Activated naive CD8-positive, alpha-beta T cell treated with anti-CD3 and anti-CD28 coated beads for 36 hours (primary cell): ENCODE measurements at places on chromosomes 6 and 20.

- no peak for DNase-seq
Measured at GRCh38 chr20:12207875-12208274, 290.2 kb downstream of the BTBD3 start.

DNA sequence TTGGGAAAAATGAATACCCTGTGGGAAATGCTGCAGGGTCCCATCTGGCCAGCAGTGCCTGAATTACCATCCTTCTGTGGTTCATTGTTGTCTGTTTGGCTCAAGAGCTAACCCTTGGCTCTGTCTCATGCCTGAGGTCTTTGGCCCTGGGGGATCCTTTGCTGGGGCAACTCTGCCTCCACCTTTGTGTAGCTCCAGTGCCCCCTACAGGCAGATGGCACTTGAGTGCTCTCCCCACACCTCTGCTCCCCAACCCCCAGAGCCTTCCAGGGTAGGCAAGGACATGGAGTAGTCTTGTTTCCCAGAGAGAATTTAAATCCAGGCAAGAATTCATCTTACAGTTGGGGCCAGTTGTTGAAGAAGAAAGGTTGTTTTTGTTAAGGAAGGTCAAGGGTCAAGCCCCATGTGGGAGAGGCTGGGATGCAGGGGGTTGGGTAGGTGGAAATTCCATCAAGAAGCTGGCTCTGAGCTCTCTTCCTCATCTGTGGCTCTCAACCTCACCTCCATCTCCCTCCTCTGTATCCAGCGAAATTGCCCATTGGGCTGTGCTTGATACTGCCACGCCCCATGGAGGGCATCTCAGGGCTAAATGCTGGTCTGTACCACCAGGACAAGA lies 44.2 kb downstream of the ZNF831 start:
- DNase-seq: peak; percentile 76

- no peak for DNase-seq
Measured at GRCh38 chr6:113505084-113505699, 352.0 kb upstream of the MARCKS start.

DNA sequence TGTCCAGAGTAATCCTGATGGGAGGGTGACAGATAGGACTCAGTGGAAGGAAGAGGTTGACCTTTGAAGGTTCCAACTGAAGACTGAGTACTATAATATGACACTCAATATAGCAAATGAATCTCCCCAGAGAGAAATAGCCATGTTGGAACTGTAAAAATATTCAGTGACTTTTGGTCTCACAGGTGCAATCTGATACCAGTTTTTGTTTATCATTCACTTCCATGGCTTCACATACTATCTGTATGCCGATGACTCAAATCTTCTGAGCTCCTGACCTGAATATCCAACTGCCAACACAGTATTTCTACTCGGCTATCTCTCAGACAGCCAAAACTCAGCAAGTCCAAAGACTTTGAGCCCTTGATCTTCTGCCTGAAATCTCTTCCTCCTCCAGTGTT lies 21.8 kb upstream of the PKHD1 start:
- DNase-seq: no peak

DNA sequence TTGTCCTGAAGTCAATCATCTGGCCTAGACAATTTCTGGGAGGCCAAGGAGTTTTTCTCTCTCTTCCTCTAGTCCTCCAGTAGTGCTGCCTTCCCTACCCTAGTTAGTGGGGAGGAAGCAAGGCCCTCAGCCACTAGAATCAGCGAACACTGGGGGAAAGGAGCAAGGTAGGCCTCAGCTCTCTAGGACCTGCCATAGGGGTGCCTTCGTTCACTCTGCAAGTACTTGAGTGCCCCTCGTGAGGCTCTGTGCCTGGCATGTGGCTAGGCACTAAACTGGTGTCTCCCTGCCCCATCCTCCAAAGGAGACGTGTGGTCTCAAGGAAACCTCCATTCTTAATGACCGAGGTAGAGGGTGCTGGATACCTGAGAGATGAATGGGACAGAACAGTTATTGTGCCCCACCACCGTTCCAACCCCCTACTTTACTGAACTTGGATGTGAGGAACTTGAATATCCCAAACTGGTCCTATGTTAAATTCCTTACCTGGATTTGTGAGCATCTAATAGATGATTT lies 1.1 kb downstream of the DEF6 start:
- no peak for DNase-seq

DNA sequence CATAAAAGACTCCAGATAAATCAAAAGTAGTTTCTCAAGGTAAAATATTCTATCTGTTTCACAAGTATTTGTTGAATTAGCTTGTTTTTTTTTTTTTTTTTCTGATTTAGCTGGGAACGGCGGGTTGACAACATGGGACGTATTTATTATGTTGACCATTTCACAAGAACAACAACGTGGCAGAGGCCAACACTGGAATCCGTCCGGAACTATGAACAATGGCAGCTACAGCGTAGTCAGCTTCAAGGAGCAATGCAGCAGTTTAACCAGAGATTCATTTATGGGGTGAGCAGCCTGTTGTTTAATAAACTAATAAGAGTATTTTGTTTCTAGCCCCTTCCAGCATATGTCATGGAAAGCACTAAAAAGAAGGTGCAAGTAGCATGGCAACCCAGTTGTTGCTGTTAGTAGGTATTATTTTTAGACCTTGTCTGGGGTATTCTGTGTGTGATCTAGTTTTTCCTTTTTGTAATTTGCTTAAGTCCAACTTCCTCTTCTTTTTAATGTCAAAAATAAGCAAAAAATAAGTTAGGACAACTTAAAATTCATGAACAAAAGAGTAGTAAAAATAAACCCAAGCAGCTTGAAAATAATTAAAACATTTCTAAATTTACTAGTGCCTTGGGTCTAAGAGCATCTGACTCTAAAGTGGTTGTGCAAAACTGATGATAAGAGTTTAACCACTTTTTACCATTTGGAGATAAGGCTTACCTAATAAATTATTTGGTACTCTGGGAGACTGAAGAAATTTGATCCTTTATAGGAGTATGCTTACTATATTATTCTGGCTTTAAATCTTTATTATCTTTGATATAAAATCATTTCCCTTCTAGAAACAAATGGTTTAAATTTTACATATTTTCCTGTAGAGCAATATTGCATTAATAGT lies 70.8 kb upstream of the DYNLRB1 start:
- DNase-seq: no peak

DNA sequence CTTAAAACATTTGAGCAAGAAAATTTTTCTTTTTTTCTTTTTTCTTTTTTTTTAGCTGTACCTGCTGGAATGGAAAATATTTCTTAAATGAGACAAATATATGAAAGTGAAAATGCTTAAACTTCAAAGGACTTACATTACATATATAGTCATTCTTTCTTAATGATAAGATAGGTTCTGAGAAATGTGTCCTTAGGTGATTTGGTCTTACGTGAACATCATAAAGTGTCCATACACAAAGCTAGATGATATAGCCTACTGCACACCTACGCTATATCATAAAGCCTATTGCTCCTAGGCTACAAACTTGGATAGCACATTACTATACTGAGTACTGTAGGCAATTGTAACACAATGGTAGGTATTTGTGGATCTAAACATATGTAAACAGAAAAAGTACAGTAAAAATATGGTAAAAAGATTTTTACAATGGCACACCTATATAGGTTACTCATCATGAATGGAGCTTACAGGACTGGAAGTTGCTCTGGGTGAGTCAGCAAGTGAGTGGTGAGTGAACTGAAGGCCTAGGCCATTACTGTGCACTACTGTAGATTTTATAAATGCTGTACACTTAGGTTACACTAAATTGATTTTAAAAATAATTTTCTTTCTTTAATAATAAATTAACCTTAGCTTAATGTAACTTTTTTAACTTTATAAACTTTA lies 54.6 kb downstream of the RPP21 start:
- DNase-seq: no peak

- DNase-seq: no peak
Measured at GRCh38 chr6:145189836-145190235, 545.5 kb downstream of the EPM2A start.

- peak; percentile 39 for DNase-seq
Measured at GRCh38 chr20:1299522-1299921, 29.4 kb downstream of the SDCBP2 start.

- DNase-seq: no peak
Measured at GRCh38 chr6:166075186-166075585, 92.5 kb downstream of the TBXT start.

DNA sequence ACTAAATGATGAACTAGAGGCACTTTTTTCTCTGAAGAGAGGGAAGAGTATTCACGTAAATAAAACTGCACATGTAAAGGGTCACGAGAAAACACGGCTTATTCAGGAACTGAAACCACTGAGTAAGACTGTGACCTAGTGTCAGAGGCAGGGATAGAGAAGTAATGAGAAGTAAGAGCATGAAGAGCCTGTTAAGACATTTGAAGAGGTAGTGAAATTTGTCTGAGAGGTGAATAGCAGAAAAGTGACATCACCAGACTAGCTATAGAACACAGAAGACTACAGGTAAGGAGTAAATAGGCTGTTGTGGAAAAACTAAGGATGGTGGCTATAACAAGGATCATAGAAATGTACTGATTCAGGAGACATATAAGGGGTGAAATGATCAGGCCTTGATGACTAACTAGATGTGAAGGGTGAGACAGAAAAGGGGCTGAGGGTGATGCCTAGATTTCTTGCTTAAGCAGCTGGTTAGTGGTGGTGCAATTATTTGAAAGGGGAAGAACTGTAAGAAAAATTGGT lies 76.8 kb downstream of the REV3L start:
- no peak for DNase-seq

DNA sequence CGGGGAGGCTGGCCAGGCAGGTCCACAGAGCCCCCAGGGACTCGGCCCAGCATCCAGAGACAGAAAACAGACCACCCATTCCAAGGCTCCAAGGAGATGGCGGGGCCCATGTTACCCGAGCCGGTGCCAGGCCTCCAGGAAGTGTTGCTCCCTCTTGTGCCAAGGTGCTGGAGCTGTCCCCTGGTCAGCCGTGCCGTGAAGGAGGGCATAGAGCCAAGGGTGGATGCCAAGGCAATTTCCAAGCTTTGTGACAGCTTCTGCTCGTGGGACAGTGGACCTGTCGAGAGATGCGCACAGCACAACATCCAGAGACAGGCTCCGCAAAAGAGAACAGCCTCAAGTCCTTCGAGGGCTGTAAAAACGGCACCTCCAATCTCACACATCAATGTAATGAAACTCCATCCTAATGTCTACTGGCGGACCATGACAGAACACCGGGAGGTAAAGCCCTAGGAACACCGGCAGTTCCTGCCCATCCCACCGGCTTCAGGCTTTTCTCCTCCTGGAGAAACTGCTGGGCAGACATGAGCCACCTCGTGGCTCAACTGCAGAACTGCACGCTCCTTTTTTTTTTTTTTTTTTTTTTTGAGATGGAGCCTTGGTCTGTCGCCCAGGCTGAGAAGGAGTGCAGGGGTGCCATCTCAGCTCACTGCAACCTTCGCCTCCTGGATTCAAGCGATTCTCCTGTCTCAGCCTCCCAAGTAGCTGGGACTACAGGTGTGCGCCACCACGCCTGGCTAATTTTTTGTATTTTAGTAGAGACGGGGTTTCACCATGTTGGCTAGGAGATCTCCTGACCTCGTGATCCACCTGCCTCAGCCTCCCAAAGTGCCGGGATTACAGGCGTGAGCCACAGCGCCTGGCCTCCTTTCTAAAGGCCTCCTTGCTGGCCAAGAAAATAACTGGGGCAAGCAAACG lies 30.9 kb upstream of the AVP start:
- peak; percentile 16 for DNase-seq

DNA sequence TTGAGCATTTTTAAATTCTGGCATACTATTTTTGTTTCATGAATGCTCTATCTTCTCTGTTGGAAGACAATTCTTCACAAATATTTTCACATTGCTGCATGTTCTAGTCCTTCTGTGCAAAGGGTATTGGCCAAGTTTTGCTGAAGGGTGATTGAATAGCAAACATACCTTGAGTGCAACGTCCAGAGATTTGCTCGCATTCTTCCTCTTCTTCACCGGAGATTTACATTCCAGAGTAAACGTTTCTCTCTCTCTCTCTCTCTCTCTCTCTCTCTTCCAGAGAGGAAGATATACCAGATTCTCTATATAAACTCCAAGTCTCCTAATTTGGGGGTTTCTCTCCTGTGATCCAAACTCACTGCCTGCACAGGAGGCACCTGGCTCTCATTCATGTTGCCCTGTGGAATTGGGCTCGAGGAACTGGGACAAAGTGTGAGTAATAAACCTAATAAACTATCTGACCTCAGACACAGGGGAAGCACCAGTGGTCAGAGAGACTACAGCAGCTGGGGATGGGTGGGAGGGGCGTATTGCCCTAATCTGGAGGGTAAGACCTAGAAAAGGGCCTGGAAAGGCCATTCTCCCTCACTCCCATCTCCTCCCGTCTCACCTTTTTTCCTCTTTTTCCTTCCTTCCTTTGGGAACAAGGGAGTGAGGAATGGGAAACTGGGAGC lies 1.1 kb upstream of the TREML1 start:
- DNase-seq: no peak

DNA sequence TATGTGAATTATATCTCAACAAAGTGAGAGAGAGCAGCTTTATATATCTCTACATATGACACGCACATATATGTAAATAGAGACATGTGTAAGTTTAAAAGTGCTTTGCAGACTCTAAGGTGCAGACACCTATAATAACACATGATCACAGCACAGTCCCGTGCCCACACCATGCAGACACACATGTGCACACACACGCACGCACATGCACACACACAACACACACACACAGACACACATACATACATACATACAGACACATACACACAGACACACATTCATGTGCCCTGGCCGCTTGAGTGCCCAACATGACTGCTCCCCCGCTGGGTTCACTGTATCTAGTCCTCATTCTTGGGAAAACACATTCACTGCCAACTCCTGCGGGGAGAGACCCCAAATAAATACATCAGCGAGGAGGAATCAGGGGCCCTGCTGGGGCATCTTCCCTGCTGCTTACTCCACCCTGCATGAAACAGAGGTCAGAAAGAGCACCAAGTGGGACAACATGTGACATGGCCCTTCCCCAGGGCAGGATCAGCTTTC lies 121.3 kb downstream of the BMP7 start:
- DNase-seq: no peak

- DNase-seq: no peak
Measured at GRCh38 chr6:139871803-139872510, 497.5 kb upstream of the CITED2 start.
